K562 (cell line): ENCODE measurements at places on chromosomes 5 and 9. TPM values are rescaled to one million over a fixed set of nuclear protein-coding genes. Genes with fewer than 3 reads are reported as not detected.

DNA sequence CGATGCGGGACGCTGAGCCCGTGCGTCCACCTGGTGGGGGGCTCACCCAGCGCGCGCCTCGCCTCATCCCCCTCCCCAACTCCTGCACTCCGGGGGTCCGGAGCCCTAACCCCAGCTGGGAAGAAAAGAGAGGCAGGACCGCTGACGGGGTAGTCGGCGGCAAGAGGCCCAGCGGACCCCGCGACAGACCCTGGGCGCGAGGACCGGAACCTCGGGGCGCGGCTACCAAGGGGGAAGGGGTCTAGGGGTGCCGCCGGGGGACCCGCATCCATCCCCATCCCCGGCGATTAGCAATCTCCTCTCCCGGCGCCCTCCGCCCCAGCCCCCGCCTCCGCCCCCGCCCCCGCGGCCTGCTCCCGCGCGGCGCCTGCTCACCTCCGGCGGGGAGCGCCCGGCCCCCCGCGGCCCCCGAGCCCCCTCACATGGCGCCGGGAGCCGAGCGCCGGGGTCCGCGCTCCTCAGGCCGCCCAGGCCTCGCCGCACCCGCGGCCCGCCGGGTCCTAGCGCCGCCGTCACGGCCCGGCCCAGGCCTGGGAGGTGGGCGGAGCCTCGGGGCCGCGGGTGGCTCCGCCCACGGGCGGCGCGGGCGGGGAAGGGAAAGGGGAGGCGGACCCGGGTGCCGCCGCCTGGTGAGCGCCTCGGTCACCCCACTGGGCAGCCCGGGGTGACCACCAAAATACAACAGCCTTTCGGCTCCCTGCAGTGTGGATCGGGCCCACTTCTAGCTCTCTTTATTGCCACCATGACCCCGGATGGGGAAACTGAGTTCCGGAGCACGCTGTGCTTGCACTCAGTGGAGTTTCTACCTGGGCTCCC lies at the start of gene ST6GALNAC6:
Gene ST6GALNAC6, minus strand, starts transcription at position 476 of the 816 bp plus-strand sequence. CDS start 1,622 bp downstream, outside the sequence.
- H3K4me3 ChIP-seq: peak within 1 kb of the TSS; percentile 93

SMIM33 gene
- total RNA-seq: not detected in 2 replicates

FAM151B gene
- 0.22 TPM in 1 of 2 replicates, not detected in the other for total RNA-seq

- H3K36me3 ChIP-seq: peaks cover 2% of the 10 kb centered on the region; the same call in 1 of the 3 replicates
- no peak overlapping the region for H3K27ac ChIP-seq
- no peak overlapping the region for H3K4me3 ChIP-seq
Measured at GRCh38 chr5:119373449-119373858, 17.6 kb downstream of the TNFAIP8 start.

SPATA9 gene
- total RNA-seq: 0.11 TPM in 1 of 2 replicates, not detected in the other

FLT4 gene
- 0.24 and 0.47 TPM in 2 replicates for total RNA-seq
